Left renal cortex interstitium (tissue), 4 donors: ENCODE measurements at places on chromosomes 6 and 20.

- no peak for DNase-seq
Measured at GRCh38 chr20:32585586-32586127, 524 bp upstream of the NOL4L start.

DNA sequence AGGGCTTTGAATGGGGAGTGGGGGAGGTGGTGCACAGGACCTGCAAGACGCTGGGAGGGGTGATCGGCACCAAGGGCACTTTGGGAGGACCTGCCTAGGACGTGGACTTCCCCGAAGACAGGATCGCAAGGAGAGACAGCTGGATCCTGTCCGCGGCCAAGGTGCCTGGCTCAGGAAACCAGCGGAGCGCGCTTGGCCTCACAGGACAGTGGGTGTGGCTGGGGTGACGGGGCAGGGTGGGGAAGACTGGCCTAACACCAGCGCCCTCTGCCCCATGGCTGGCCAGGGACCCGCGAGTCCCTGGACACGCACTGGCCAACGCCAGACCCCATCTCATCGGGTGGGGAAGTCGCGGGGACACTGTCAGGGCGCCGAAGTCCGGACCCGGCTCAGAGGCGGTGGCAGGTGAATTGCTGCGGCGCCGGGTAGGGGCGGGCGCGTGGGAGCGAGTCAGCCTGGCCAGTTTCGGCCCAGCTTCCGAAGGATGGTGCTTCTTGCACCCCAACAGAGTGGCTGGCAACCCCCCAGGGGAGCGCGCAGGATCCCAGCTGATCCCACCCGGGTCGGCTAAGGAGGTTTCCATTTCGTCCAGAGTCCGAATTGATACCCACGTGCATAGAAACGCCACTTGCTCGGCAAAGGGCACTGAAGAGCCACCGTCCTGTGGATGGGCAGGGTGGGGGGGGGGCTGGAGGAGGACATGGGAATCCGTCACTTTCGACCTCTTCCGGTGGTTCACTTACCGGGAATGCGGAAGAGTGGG, 785 bp upstream of the THBD start:
- DNase-seq = no peak

DNA sequence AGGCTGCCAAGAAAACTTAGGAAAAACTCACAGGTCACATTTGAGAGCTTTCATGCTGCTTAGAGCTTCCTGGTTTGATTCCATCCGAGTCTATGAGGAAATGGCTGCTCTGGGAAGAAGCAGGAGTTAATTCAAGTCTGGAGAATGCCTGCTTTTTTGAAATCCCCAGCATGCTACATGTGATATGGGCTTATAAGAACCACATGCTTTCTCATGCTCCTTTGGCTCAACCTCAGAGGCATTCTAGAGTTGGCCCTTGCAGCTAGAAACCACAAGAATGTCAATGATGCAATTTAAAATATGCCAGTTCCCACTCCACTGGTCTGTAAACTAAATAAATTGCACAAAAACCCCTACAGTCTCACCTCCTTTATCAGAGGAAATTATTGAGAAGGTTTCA, 142.9 kb upstream of the OLIG3 start:
- peak; percentile 50 for DNase-seq

DNA sequence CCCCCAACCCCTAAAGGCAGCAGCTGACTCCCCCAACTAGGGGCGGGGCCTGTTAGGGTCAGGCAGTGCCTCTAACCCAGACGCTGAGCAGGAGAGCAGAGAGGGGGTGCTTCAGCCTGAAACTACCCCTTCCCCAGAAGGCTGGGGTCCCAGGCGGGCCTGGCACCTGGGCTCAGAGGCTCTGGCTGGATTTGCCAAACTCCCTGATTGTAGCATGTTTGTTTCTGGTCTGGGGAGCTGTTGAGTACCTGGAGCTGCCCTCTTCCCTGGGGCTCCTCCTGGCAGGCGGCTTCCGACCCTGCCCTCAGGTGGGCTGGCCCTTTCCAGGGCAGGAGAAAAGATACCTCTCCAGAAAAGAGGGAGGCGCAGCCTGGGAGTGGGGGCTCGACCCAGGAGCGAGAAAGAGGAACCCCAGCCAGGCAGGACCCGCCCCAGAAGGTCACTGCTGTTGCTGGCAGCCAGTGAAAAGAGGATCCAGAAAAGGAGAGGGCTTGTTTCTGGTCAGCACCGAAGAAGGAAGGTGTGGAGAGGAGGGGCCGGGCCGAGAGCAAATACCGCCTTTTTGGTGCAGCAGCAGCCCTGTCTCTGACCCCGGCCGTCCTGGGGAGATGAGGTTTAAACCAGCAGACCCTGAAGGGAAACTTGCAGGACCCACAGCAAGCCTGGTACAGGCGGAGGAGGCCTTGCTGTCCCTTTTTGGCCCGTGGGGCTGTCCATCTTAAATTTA, 810 bp upstream of the ABHD16B start:
- no peak for DNase-seq

- DNase-seq = no peak
Measured at GRCh38 chr20:19936466-19937200, 80.5 kb upstream of the NAA20 start.

- no peak for DNase-seq
Measured at GRCh38 chr20:47102629-47103028, 208.0 kb downstream of the EYA2 start.

GRCh38 chr6:2021713-2022125, 223.7 kb downstream of the GMDS start:
- no peak for DNase-seq

DNA sequence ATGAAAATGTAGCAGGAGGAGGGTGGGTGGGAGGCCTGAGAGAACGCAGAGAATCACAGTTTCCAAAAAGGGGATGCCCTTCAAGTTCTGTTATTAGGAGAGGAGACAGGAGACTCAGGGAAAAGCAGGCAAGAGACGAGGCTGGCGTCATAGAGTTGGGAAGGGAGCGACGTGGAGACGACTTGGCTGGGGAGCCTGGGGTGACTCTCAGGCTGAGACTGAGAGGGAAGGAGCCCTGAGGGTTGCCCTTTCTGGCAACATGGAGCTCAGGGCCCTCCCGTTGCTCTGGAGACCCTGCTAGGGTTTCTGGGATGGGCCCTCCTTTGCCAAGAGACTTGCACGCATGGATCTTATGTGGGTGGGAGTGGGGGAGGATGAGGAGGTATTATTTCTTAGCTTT, 108.9 kb downstream of the CDH4 start:
- no peak for DNase-seq
